ENCODE measurements at places on chromosomes 12 and 14. TPM values are rescaled to one million over a fixed set of nuclear protein-coding genes. Genes with fewer than 3 reads are reported as not detected.

- DNase-seq = no peak
Measured at GRCh38 chr12:94900496-94900895, 103.0 kb downstream of the NDUFA12 start.

DNA sequence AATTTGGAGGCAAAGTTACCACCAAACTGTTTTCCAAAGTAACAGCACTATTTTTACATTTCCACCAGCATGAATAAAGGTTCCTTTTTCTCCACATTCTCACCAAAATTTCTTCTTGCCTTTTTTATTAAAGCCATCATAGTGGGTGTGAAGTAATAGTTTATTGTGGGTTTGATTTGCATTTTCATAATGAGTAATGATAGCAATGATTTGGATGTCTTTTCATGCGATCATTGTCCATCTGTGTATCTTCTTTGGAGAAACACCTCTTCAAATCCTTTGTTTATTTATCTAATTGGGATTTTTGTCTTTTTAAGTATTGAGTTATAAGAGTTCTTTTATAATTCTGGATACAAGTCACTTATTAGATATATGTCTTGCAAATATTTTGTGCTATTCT lies 172.7 kb downstream of the CNTN1 start:
- DNase-seq = no peak

DNA sequence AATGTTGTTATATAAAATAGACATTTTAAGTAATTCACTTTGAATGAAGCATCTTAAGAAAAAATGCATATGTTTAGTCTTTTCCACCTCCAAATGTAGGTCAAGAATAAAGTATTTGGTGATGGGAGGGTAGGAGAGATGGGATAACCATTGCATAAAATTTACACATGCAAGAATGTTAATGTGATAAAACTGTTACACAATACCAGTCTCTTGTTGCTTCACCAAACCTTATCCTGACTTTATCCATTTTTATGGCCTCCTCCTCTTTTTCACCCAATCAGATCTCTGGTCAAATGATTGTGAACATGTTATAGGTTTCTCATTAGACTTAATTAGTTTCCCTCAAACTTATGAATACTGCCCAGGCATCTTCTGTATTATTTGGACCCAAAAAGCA lies 994.5 kb upstream of the FLRT2 start:
- DNase-seq = no peak

DNA sequence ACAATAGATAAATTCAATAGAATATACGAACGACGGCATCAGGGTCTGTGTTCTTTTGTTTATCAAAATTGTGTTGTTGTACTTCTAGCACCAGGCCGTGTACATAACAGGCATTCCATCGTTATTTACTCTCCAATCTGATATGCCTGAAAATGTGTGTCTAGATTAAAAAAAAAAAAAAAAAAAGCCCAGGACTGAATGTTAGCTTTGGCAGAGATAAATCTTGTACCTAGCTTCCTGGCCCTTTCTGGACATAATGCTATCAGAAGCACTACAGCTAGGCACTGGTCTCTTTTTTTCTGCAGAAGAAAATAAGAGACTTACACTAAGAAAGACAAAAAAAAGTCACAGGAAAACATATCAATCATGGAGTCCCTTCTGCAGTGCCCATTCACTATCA lies 37.0 kb downstream of the CDKL1 start:
- no peak for DNase-seq

DNA sequence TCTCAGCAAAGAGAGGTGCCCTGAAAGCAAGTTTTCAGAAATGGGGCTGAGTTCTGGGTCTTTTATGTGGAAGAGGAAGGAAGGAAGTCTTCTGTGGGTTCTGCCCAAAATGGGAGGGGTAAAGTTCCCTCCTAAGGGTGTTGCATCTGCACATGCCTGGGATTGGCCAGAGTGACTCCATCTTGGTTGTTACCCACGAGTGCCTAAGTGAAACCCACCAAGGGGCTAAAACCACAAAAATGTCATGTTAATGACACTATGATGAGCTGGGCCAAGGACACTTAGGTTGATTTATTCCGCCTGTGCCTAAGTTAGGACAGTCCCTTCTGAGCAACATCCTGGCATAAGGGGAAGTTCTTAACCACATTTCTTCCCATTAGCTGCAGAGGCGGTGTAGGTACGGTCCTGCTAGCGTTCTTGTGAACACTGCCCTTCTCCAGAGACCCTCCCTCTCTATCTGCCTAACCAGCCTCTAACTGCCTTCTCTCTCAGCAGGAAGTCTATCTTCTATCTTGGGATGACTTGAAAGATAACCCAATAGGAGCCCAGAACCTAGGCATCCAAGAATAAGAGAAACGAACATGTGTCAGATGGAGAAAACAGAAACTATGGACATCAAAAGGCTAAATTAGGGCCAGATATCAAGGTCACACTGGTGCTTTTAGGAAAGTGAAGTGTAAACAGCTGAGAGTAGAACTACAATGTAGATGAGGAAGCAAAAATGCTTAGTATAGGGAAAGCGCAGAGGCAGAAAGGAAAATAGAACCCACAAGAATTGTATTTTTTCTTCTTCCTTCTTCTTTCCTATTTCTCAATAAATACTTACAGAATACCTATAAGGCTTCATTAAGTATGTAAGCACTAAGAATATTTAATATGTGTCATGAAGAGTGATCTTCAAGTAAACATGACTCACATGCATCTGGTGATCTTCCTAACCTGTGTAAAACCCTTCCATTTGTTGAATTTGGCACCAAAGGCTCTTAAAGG lies 104.2 kb upstream of the AMN1 start:
- DNase-seq = no peak

DNA sequence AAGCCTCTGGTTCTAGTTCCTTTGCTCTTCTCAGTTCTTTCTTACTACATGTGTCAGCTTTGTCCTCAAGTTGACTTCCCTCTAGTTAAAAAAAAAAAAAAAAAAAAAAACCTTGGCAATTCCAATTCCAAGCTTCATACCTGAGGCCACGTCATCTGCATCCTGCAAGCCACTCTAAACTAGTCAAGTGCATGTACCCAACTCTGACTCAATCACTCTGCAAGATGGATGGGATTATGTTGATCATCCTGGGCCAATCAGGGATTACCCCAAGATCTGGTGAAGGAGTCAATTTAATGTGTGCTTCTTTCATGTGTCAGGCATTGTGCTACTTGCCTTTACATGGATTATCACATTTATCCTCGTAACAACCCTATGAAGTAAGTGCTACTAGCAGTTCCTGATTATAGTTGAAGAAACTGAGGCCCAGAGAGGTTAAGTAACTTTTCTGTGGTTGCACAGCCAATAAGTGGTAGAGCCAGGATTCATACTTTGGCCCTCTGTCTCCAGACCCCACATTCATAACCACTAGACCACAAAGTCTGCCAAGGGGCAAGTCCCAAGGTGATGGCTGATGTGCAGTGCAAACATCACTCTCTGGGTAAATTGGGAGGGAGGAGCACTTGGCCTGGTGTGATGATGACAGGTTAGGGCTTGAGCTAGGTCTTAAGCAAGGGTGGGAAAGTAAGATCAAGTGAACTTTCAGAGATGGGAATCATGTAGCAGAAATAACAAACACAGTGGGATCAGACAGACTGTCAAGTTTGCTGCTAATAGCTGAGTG lies 17.3 kb upstream of the CCND2 start:
- DNase-seq = no peak

- no peak for DNase-seq
Measured at GRCh38 chr12:120121766-120122293, 5.3 kb upstream of the RAB35 start.

DNA sequence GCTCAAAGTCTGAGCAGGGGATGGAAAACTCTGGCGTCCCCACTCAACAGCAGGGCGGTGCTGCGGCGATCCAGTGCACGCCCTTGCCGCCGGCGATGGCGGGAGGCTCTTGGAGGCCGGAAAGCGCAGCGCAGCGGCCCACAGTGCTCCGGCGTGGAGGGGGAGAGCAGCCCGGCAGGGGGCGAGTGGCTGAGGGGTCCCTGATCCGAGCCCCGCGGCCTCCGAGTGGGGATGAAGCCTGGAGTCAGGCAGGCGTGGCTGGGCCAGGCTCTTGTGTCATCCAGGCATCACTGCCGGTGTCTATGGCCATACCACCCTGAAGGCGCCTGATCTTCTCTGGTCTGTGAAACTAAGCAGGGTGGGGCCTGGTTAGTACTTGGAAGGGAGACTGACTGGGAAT lies 183.1 kb downstream of the ALG10 start:
- DNase-seq = no peak

GRCh38 chr14:100677554-100678468 lies 48.9 kb upstream of the DLK1 start:
- DNase-seq = peak; percentile 71

- no peak for DNase-seq
Measured at GRCh38 chr12:57460468-57460784, 841 bp downstream of the GLI1 start.

- DNase-seq = no peak
Measured at GRCh38 chr14:76929927-76930326, 98.6 kb downstream of the IRF2BPL start.

DNA sequence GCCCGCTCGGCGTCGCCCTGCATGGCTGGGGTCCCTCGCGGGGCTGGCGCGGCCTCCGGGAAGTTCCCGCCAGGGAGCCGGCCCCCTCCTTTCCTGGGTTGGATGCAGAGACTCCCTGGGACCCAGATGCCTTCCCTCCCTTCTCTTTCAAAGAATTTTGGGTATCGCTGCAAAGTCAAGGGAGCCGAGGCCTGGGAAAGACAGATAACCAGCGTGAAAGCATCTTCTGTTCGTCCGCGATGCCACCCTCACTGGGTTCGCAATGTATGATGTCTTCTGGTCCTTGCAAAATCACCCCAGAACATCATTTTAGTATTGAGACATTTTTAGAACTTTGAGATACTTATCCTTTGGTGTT lies 451 bp downstream of the IRAK3 start:
- DNase-seq = no peak

DNA sequence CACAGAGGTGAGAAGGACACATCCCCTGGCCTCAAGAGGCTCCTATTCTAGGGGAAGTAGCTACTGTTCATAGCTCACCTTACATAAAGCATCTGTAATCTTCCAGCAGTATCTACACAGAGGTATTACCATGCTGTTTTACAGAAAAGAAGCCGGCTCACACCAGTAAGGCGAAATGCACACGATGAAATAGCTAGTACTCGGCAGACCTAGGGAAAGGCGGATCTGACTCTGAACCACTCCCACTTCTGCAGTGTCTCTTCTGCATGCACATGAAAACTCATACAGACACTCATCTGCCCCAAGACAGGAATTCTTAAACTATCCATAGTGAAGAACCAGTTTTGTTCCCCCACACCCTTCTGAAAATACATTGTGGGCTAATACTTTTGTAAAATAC lies 73.6 kb downstream of the IQSEC3 start:
- no peak for DNase-seq

- DNase-seq = no peak
Measured at GRCh38 chr12:115213538-115214016, 529.6 kb upstream of the TBX3 start.

- DNase-seq = no peak
Measured at GRCh38 chr14:34172173-34172451, 221.2 kb upstream of the EGLN3 start.

DNA sequence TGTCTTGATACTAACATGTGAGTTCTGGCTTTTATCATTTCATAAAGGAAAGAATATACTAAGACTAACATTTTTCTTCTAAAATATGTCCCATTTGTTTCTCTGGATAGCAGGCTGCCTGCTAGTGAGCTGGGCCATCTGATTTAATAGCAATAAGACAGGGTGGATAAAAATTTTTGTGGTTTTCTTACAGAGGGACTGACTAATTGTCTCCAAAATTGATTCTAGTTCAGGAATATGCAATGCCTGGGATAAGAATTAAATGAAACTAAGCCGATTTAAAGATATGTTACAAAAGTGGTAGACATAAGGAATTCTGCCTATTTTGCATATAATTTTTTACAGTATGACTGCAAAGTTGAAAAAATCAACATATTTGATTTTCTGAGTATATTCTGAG lies 252.9 kb upstream of the NAV3 start:
- no peak for DNase-seq

- no peak for DNase-seq
Measured at GRCh38 chr14:72634691-72635616, 258.9 kb downstream of the DPF3 start.

CNTN1 gene
- 44.6 TPM for polyA plus RNA-seq

IFT43 gene
- 42.3 TPM for polyA plus RNA-seq

IRAK3 gene
- polyA plus RNA-seq = 4.4 TPM

CDK2 gene
- 64.6 TPM for polyA plus RNA-seq

HCFC2 gene
- 19.0 TPM for polyA plus RNA-seq
